Cardiac muscle cell (in vitro differentiated cells and primary cell): ENCODE measurements at places on chromosomes 4 and X.

DNA sequence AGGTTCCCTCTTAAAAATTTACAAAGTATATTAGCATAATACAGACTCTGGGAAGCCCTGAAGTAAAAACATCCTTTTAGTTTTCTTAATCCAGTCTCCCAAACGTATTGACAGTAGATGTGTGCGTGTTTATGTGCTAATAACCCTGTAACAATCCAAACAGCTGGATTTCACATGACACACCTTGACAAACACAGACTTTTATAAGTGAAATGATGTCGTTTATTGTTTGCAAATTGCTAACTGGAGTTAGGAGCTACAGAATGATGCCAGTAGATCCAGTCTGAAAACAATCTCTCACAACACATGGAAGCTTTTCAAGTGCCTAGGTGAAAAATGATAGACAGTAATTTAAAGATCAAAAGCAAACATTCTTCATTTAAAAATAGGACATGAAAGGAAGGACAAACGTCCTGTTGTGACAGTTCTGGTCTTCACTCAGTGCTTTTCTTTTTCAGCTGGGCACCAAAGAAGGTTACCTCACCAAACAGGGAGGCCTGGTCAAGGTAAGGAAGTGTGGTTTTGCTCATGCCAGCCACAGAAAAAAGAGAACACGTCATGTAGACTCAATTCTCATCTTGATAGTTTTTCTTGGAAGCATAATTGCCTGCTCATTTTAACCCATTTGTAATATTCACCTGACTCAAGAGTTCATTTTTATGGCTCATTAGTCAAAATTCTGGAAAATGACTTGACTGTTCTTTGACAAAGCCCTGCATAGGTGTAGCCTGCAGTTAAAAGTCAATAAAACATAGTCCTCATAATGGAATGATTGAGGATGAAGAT is 32.9 kb downstream of the LAMTOR3 start:
- no peak for DNase-seq

DNA sequence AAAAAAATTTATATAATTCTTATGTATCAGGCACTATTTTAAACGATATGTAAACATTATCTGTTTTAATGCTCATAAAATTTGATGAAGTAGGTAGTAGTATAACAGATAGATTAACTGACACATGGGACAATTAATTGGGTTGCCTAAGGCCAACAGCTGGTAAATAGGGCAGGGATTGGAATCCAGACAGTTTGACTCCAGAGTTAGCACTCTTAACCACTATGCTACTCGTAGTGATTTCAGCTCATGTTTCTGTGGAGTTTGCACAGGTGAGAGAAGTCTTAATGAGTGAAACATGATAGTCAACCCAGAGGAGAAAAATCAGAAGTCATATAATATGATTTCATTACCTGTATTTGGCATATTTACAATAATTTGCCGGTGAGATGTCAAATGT is 126.0 kb upstream of the WDFY3 start:
- DNase-seq: no peak

GRCh38 chr4:180521181-180521580 is 1722.0 kb upstream of the TENM3 start:
- no peak for DNase-seq

DNA sequence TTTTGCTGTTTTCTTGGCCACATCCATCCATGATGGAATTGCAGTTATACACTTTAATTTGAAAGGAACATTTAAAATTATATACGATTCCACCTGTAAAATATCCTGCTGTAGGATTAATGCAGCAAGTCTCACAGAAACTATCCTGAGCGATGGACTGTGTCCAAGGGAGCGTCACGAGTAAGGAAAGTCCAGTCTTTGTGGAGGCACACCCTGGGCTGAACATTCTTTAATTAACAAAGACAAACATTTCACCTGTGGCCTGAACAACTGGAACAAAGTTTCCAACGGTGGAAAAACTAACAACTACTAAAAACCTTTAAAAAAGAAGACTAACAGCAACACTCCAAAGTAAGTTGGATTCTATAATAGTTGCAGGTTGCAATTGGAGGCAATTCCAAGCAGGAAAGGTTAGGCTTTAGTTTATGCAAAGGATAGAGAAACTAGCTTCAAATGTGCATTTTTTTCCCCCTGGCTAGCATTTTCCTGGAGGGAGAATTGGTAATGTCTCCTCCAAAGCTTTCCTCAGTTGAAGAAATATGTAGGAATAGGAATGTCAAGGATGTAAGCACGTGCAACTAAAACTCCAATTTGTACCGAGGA is 11.0 kb downstream of the EREG start:
- no peak for DNase-seq

GRCh38 chrX:151543706-151544105 is 19.8 kb upstream of the PASD1 start:
- DNase-seq: no peak

GRCh38 chrX:150262456-150262855 is 100.7 kb upstream of the MAMLD1 start:
- no peak for DNase-seq

GRCh38 chr4:99853999-99854398 is 37.4 kb downstream of the DAPP1 start:
- no peak for DNase-seq

- no peak for DNase-seq
Observed at GRCh38 chr4:122703868-122704267, 28.6 kb upstream of the BBS12 start.

- no peak for DNase-seq
Observed at GRCh38 chrX:118724775-118725174, 2.6 kb upstream of the IL13RA1 start.

DNA sequence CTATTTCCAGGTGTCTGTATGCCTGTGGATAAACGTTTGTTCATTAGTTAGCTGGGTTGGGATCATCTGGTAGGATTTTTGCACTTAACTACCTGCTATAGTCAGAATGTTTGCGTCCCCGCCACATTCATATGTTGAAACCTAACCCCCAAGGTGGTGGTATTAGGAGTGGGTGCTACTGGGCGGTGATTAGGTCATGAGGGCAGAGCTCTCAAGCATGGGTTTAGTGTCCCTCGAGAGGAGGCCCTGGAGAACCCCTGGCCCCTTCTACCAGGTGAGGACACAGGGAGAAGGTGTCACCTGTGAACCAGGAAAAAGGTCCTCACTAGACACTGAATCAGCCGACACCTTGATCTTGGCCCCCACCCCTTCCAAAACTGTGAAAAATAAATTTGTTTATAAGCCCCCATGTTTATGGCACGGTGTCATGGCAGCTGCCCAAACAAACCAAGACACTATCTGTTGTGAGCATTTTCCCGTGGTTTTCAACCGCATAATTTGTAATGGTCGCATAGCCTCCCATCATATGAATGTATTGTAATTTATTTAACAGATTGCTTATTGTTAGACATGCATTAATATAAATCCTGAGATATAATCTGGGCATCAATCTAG is 92.7 kb upstream of the TRIM2 start:
- DNase-seq: no peak

DNA sequence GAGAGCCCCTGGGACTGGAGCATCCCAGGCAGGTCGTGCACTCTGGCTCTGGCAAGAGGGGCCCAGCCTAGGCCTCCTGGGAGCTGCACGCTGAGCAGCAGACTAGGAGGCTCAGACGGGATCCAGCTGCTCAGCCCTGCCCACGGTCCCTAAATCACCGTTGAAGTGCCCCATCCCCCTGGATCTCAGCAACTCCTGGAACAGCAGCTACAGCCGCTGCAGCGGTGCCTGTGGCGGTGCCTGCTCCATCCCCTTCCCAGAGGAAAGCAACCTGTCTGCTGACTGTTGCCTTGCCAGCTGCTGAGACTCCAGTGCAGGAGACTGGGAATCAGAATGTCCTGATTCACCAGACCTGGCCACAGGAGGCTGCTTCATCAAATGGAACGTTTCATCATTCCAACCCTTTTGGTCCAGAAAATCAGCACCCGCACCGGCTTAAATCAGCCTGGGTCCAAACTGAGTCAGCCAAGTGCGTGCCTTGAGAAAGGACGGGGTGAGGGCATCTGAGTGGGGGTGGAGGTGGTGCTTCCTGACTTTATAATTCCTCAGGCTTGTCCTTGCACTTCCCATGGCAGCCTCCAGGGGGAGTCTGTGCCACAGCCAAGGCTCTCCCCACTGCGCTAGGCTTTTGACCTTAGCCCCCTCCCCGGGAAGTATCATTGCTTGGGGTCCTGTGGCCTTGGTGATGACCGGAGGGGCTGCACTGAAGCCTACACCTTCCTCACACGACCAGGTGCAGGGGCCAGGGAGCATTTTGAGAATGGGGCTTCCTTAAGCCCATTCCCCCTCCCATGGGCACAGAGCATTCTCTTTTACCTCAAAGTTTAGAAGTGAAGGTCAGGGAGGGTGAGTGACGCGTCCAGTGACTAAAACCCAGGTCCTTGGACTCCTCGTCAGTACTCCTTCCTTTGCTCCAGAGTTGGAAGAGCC is 6.5 kb downstream of the ZNF185 start:
- peak; percentile 52 for DNase-seq

DNA sequence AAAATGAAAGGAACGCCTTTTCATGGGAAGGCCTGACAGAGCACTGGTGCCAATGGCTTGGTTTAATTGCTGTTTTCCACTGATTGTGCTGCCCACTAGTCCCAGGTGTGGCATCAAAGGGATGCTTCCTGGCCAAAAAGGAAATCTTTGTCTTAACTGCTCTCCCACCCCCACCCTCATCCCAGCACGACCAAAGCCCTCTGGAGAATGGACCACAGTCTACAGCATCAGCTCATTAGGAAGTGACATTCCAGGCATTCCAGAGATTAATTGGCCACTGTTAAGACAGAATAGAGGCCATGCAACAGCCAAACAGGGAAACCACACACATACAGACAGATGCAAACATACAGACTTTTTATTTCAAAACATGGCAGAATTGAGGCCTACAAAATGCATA is 143.2 kb downstream of the LHFPL1 start:
- DNase-seq: no peak

DNA sequence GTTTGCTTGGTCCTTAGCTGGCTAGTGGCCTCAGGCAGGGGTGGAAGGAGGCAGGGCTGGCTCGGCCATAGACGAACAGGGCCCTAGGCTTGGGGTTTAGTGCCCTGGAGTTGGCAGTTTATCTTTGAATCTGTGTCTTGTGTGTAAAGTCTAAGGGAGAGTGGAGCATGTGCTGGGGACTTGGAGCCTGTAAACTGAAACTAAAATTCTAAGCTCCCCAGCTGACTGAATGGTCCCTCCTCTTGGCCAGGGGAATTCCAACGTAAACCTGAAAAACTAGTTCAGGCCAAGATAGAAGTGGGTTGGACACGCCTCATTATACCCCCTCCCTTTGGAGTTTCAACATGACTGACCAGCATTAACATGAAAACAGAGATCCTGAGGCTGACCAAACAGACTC is 46.1 kb upstream of the GPR78 start:
- peak; percentile 49 for DNase-seq

DNA sequence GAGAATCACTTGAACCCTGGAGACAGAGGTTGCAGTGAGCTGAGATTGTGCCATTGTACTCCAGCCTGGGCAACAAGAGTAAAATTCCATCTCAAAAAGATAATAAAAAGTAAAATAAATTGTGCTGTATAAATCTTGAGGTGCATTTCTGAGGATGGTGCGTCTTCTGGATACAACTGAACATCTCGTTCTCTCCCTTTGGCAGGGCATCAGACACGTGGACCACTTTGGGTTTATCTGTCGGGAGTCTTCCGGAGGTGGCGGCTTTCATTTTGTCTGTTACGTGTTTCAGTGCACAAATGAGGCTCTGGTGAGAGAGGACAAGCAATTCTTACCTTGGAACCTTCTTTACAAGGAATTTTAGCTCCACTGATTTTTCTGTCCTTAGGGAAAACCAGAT is 60.2 kb downstream of the PTTG2 start:
- no peak for DNase-seq

DNA sequence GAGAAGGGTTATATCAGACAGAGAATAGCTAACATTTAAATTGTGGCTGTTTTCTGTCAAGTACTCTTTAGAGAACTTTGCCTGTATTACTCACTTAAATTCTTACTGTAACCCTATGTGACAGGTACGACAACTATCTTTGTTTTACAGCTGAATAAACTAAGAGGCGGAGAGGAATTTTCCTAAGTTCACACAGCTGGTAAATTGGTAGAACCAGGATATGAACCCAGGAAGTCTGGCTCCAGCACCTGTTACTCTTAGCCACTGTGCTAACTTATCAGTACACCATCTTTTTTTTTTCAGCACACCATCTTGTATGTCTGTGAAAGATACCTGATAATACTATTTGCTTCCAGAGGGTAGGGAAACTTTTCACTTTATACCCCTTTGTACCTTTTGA is 2.0 kb upstream of the SYP start:
- no peak for DNase-seq

DNA sequence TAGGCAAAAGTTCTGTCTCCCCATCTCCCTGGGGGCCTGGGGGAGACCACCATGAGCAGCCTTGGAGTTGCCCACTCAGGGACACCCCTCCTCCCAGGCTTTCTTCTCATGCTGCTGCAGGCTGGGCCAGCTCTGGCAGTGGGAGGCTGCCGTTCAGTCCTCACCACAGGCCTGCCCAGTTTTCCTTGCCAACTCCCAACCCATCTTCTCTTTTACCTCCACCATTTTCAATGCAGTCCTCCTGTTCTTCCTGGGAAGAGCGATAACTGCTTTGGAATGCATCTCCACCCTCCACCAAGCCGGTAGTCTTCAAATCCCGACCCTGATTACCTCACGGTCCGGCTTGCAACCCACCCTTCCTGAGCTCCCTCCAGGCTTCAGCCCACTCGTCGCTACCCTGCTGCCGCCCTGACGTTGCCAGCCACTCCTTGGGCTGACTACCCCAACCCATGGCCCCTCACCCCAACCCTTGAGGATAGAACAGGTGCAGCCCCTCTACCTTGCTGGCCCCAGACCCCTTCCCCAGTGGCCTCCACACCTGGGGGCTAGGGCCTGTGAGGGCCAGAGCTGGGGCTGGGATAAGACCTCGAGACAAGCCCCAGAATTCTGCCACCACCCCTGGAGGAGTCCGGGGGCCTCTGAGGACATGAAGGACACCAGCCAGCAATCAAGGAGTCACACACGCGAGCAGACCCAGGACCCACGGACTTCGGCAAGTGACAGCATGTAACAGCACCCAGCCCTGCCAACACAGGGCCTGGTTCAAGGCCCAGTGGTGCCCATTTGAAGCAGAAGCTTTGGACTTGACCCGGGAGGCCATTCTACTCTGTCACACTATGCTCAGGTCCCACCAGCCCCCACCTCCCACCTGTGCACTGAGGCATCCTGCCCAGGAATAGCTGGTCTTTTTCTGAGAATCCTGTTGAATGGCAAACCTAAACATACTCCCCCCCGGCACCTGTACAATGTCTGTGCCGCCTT is 9.2 kb downstream of the WDR1 start:
- DNase-seq: peak; percentile 56

DNA sequence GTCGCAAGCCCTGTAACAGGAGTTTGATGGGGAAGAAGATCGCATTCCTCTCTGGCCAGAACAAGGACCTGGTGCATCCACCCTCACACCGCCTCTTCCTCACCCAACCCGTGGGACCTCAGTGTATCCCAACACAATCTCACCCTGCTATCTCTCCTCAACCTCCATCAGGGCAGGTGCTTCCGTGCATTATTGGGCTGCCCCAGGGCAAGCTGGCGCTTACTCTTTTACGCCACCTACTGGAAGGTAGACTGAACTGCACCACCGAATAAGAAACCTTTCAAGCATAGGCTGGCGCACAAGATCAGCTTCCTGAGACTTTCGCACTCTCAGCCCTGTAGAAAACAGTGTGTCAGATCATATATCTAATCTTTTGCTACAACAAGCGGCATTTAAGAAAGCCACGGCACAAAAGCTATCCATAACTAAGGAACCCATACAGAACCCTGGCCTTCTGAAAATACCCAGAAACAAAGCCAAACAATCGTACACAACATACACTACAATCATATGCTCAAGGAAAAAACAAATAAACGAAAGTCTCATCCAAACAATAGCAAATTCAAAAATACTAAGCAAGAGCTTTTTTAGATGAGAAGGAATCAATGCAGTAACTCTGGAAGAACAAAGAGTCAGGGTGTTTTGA is 209.3 kb downstream of the UGT8 start:
- peak; percentile 19 for DNase-seq

- DNase-seq: no peak
Observed at GRCh38 chr4:140752291-140753068, 3.7 kb downstream of the TBC1D9 start.
